Large intestine (tissue), 12 donors: ENCODE measurements at places on chromosomes 12 and 14.

DNA sequence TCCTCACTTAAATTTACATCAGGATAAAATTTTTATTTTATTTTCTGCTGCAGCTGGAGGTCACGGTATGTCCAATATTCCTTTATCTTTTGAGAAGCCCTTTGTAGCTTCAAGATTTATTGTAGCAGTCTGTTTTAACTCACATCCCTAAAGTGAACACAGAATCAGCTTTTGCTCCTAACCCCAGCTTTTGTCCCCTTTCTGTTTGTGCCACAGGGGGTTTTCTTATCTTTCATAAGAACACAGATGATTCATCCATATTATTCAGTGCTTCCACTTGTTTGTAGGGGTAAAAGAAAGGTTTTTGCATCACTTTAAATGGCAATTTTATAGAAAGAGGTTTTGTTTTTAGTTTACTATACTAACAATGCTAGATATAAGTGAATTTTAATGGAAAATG is 21.8 kb upstream of the PIK3C2G start:
- DNase-seq: no peak

- DNase-seq: no peak
These were observed 30.6 kb downstream of the ATF7IP start for GRCh38 chr12:14396071-14396470.

DNA sequence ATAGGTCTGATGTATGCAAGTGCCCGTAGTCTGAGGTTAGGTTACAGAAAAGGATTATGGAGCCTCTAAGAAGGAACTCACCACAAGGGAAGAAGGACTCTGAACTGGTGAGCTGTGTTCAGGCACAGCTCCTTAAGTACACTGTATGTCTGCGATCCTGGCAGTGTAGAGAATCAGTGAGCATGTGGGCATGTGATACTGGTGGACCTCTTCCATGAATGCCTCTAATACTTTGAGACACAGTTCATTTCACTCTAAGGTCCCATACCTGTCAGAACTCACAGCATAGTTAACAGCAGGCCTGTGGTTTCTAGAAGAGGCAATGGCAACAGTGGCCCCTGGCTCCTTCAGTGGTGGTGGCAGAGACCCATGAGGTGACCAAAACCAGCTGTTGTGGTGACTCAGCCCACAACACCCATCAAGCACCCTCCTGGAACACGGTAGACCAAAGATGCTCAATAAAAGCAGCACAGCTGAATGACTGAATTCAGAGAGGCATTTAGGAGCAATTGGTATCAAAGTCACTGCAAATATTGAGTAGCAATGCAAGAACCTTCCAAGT is 6.9 kb upstream of the OR6J1 start:
- peak; percentile 23 for DNase-seq

- DNase-seq: no peak
These were observed 62.8 kb downstream of the HECTD4 start for GRCh38 chr12:112319395-112319794.

- no peak for DNase-seq
These were observed 27.3 kb upstream of the ITPK1 start for GRCh38 chr14:93142854-93143652.
